ENCODE measurements at places on chromosomes 5 and 9.

DNA sequence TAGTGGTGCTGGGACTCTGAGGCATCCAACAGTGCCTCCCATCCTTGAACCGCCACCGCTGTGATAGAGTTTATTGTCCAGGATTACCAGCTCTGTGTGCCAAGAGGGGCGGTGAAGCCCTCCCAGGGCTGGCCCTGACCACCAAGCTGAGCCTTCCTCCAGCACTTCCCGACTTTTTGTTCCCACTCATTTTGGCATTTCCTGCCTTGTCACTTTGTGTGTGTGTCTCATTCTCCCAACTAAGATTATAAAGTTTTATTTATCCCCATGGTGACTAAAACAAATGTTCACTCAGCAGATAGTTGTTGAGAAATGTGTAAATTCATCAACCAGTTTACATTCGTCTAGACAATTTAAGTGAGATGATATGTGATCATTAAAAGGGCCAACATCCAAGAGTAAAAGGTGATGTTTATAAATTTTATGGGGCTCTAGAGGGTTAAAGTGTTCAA, 2.5 kb downstream of the F2R start:
- no peak for DNase-seq

DNA sequence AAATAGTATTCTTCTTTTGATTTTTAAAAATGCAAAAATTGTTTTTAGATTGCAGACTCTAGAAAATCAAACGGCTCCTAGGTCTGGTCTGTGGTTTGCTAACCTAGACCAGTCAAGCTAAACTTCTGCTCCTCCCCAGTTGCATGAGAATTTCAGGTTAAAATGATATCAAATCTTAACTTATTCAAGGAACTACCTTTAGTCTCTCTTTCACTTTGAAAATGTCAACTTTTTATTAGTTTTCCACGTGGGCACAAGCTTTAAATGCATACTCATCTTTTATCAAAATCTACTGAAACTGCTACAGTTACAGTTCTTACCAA, 8.8 kb downstream of the CAMK4 start:
- no peak for DNase-seq

GRCh38 chr5:137200906-137201700, 298.0 kb downstream of the SPOCK1 start:
- DNase-seq: no peak

- no peak for DNase-seq
These were observed 60.3 kb downstream of the RASA1 start for GRCh38 chr5:87327998-87328397.

GRCh38 chr5:37771203-37771611, 68.6 kb downstream of the GDNF start:
- no peak for DNase-seq

DNA sequence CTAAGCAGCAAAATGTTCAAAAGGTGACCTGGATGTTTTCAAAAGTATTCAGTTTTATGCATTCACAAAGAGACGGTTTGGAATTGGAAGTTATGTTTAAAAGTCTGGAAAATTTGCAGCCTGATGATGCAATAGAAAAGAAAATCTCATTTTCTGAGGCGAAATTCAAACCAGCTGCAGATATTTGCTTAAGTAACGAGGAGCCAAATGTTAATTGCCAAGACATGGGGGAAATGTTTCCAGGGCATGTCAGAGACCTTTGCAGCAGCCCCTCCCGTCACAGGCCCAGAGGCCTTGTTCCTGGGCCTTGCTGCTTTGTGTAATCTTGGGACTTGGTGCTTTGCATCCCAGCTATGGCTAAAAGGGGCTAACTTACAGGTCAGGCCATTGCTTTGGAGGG, 228.2 kb downstream of the MAN2A1 start:
- no peak for DNase-seq

DNA sequence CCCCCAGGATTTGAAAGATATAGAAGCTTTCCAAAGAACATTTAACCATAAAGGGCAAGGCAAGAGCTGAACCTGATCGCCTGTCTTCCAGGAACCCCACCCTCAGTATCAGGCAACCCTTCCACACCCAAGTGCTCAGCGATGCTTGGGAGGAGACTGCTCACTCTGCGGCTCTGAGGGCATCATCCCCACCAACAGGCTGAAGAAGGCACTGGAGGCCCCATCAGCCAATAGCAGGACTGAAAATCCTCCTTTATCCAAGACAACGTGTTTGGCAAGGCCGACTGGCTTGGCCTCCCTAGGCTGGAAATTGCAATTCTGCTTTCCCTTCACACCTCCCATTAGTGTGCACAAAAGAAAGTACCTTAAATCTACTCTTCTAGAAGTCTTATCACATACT, 1.4 kb upstream of the PPP2CA start:
- DNase-seq: no peak

DNA sequence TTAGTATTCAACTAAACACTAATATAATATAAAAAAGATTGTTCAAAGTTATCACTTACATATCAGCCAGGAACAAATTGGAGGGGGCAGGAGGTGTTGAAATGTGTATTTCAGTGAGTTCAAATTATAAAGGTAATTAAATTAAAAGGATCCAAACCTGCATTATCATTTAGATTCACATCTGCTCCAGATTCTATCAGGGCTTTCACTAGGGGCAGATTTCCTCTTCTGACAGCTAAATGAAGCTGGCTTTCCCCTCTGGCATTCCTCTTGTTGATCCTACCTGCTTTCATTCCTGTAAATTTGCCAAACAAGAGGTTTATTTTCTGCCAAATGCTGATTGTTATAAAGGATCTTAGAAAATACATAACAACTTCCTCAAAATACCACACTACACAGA, 86.3 kb upstream of the GCNT4 start:
- DNase-seq: no peak

- no peak for DNase-seq
These were observed 283.0 kb upstream of the ITGA1 start for GRCh38 chr5:52504584-52505240.

- no peak for DNase-seq
These were observed 1028.5 kb upstream of the ACO1 start for GRCh38 chr9:31355965-31356364.

DNA sequence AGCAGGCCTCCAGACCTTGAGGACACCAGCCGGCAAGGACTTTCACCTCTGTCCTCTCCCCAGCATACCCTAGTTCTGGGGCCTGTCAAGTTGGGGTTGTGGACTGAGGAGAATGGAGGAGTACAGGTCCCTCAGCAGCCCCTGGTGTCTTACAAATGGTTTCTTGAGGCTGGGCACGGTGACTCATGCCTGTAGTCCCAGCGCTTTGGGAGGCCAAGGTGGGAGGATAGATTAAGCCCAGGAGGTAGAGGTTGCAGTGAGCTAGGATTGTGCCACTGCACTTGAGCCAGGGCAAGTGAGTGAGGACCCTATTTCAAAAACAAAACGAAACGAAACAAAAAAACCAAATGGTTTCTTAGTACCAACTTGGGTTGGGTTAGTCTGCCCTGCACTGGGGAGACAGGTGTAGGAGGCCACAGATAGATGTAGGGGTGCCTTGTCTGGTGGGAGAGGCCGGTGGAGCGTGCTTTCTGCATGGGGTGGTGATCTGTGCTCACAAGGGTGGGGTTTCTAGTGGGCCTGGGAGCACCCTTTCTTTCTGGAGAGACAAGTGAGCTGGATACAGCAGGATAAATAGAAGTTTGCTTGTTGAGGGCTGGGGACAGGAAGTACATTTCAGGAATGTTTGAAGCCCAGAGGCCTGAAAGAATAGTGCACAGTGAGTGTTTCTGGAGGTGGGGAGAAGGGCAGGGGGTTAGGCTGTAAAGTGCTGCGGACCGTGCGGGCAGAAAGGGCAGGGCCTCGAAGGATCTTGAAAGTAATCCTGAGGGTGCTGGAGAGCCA, 37.7 kb upstream of the PSD2 start:
- no peak for DNase-seq

DNA sequence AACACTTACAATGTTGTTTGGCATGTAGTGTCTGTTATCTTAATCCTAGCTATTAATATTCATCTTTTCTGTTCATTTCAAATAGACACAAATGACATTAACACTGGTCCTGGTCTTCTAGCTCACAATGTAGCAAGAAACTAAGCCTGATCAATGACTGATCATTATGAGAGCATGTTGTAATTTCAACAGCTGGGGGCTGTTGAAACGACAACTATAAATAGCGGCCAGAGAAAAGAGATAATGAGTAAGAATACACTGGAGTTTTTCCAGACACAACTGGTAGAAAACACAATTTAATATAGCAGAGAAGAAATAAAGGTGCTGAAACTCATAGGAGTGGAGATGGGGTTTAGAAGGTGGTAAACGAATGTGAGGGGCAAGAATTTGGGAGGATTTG, 89.2 kb downstream of the HTR4 start:
- no peak for DNase-seq

- DNase-seq: no peak
These were observed 113.5 kb downstream of the TSSK1B start for GRCh38 chr5:113321276-113321675.

DNA sequence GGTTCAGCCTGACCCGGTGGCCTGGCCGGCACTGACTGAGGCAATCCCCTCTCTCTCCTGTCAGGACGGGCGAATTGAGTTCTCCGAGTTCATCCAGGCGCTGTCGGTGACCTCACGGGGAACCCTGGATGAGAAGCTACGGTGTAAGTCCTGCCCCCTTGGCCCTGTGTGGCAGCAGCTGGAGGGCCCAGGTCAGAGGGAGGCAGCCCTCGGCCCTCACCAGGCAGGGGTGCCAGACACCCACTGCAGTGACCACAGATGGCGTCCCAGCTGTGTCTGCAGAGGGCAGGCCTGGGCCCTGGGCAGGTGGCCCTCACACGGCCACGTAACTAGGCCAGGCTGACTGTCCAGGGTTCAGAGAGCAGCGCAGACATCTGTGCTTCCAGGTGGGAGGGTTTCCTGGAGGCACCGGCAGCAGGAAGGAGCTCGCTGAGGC, 45.9 kb upstream of the HMCN2 start:
- DNase-seq: no peak

GRCh38 chr5:15002173-15002572, 130.6 kb upstream of the ANKH start:
- DNase-seq: no peak
